ENCODE measurements at places on chromosomes 2 and 18. TPM values are rescaled to one million over a fixed set of nuclear protein-coding genes. Genes with fewer than 3 reads are reported as not detected.

- DNase-seq = no peak
These were observed 131.0 kb downstream of the FHOD3 start for GRCh38 chr18:36428431-36429029.

DNA sequence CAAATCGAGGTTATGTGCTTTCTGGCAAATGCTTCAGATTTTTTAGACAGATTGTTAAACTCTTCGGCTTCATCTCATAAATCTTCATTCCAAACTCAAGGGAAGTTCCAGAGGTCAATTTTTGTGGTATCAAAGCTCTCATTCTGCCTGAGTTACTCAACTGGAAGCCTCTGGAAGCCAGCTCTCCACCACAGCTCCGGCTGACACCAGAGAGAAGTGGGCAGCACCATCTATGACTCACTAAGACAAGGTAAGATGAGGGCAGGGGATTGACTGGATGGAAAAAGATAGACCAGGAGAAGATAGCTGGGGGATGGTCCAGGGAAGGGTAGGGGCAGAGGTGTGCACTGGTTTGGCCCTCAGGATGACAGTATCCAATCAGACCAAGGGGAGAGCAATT, 137.3 kb upstream of the HNRNPA3 start:
- no peak for DNase-seq

Gene GKN1
- not detected for total RNA-seq

DNA sequence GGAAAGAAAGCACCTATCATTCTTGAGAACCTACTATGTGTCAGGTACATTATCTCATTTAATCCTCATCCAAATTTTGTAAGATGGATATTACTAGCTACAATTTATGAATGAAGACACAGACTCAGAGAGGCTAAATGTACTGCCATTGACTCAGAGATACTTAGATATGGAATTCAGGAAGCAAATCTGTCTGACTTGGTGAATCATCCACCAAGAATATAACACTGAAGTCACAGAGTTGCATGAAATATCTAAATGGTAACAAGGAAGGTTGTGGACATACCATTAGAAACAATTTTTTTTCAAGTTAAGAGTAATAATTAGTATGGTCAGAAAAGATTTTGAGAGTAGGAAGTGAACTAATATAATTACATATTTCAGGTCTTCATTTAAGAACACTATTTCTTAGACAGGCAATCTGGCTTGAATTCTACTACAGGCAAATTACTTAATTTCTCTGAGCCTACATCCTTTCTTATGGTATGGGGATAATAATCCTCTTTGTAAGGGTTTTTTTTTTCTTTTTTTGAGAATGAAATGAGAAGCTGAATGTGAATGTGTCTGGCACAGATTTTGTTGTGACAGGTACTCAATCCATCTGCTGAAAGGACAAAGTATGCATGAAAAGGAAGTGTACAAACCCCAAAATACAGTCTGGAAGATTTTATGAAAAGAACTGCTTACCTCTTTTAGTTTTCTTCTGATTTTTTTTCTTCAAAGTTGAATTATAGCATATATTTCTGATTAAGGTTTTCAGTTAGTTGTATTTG, 14.8 kb upstream of the C2orf66 start:
- no peak for DNase-seq

- no peak for DNase-seq
These were observed 3.5 kb downstream of the MAP3K20 start for GRCh38 chr2:173079141-173079540.

- no peak for DNase-seq
These were observed 746.6 kb downstream of the CBLN2 start for GRCh38 chr18:71797554-71797953.

Gene PNO1
- 13.9 TPM for total RNA-seq

- DNase-seq = no peak
These were observed 9.0 kb downstream of the SCN2A start for GRCh38 chr2:165248238-165248637.

DNA sequence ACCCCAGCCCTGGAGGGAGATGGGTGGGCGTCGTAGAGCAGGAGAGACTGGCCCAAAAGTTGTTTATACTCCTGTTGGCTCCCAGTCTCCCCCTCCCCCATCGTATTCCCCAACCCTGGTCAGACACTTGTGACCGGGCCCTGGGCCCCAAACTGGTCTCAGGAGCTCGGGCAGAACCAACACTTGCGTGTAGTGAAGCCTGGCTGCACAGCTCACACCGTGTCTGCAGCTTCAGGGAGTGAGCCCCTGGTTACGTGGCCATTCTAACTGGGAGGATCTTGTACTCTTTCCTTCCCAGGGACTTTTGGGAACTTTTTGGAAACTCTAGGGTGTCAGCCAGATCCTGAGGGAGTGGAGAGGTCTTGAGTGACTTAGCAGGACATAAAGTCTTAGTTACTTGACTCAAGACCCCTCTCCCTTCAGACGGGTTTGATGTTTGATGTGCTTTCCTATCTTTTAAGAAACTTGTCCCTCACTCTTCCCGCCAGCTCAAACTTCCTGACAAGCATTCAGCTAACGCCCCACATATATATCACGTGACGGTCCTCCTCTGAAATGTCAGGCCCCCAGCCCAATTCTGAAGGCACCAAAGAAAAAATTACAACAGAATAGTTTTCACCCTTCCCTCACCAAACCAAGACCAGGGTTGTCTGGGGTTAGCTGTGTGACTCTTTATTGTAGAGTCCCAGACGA, 2.3 kb downstream of the PKDCC start:
- no peak for DNase-seq

GRCh38 chr2:26913606-26913998, 56.8 kb upstream of the MAPRE3 start:
- DNase-seq = no peak

Gene AMMECR1L
- total RNA-seq = 13.6 TPM

- no peak for DNase-seq
These were observed 7.6 kb downstream of the ZFP36L2 start for GRCh38 chr2:43218702-43219382.

DNA sequence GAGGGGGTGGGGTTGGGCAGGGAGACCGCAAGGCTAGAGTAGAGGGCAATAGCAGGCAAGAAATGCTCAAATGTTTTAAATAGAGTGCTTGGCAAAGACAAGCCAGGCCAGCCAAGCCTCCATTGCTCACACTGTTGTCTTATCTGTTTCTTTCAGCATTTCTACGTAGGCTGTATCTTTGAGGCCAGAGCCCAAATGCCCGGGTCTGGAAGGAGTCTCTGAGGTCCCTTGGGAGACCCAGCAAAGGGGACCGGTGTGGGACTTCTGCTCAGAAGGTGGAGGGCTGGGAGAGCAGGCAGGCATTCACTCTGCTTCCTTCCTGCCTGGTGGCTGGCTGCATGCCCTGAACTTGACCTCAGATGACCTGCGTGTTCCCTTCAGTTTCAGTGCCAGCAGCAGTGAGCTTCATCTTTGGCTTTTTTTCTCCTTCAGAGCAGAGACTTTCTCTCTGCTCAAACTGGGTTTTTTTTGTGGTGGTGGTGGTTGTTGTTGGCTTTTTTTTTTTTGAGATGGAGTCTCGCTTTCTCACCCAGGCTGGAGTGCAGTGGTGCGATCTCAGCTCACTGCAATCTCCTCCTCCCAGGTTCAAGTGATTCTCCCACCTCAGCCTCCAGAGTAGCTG, 13.7 kb upstream of the TET3 start:
- no peak for DNase-seq

Gene CAPN10
- total RNA-seq = 31.2 TPM

Gene ITGB6
- 58.3 TPM for total RNA-seq

GRCh38 chr2:136408795-136409194, 290.8 kb upstream of the CXCR4 start:
- DNase-seq = no peak

GRCh38 chr2:16713011-16713423, 47.4 kb upstream of the CYRIA start:
- DNase-seq = no peak

GRCh38 chr2:32375228-32375892, 18.5 kb downstream of the BIRC6 start:
- no peak for DNase-seq

Gene DYNAP
- total RNA-seq = not detected

DNA sequence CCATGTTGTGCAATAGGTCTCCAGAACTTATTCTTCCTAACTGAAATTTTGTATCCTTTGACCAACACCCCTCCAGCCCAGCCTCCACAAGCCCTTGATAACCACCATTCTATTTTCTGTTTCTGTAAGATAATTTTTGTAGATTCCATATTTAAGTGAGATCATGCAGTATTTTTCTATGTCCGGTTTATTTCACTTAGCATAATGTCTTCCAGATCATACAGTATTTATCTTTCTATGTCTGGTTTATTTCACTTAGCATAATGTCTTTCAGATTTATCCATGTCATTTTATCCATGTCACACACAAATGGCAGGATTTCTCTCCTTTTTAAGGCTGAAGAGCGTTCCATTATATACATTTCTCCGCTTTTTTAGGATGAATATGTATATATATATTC, 24.4 kb upstream of the ONECUT2 start:
- DNase-seq = no peak

Gene CRIM1
- total RNA-seq = 72.9 TPM

Gene GALNT13
- 2.0 TPM for total RNA-seq

GRCh38 chr2:64865073-64865830, 123.9 kb upstream of the SLC1A4 start:
- DNase-seq = peak; percentile 79

DNA sequence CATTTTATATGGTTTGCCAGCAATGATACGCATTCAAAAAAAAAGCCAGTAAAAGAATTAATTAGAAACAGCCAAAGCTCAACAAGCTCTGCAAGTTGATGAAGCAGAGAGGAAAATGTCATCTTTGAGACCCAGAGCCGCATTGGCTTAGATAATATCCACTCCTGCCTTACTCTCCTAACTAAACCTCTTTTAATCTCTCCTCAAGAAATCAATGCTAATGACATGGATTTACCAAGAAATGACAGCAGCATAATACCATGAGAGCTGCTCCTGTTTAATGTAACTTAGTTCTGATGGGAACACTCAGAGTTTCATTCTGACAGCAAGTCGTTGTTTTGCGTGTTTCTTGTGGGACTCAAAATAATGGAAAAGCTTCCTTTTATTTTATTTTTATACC, 1099.4 kb upstream of the PIK3C3 start:
- DNase-seq = no peak

GRCh38 chr2:42183775-42184174, 14.6 kb downstream of the EML4 start:
- DNase-seq = no peak

DNA sequence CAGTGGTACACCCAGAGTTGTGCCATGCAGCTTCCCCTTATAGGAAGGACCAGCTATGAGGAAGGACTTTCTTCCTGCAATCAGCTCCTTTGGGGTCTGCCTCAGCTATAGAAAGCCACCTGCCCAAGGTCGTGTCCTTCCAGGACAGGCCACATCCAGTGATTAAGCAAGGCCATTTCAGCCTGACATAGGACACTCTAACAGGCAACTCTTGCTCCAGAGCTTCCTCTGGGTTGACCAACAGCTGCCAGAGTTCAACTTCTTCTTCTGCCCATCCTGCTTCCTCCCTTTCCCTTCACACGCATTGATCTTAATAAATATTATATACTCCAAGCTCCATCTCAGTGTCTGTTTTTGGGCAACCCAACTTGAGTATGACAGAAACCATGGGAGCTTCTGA, 12.8 kb downstream of the LRP2 start:
- no peak for DNase-seq

Gene HOXD8
- 0.32 TPM for total RNA-seq

GRCh38 chr2:50647381-50647780, 384.6 kb downstream of the NRXN1 start:
- DNase-seq = no peak

DNA sequence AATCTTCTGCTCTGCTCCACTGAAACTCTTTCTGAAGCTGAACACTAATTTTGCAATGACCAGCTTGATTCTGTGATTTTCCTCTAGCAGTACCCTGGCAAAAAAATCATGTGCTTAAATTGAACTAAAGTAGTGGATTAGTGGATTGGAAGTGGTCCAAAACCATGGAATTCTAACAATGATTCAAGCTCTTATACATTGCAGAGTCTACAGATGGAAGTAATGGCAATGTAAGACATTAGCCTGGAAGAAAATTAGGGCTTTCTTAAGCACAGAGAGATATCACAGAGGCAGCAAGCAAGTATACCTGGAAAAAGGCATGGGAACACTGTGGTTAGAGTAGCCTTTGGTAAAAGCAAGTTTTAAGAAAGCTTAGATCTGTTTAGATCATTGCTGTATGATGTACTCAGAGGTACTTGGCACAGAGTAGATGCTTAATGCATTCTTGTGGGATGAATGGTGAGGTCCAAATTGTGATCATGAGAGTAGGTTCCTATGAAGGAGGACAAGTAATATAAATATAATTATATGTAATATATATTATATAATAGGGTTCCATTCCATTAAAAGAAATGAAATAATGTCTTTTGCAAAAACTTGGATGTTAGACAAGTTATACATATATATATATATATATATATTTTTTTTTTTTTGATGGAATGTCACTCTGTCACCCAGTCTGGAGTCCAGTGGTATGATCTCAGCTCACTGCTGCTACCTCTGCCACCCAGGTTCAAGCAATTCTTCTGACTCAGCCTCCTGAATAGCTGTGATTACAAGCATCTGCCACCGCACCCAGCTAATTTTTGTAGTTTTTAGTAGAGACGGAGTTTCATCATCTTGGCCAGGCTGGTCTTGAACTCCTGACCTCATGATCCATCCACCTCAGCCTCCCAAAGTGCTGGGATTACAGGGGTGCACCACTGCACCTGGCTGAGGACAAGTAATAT, 172.2 kb upstream of the SCN7A start:
- DNase-seq = no peak

- DNase-seq = no peak
These were observed 60.5 kb downstream of the PMAIP1 start for GRCh38 chr18:59960272-59960671.

GRCh38 chr18:7303316-7304060, 72.6 kb downstream of the LRRC30 start:
- DNase-seq = no peak

DNA sequence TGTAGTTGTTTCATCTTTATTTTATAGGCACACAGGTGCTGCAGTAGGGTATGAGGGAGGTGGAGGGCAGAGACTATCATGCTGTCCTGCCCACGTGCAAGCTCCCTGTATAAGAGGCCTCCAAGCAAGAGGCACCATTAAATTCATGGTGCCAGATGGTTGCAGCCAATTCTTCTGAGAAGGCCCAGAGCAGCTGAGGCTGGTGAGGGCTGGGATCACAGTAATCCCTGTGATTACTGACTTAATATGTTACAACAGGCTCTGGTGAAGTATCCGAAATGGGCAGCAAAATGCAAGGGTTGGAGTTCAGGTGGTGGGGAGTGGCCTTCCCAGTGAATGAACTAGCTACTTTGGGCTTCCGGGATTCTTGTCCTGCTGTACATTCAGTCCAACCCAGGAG, 191.9 kb upstream of the SMAD2 start:
- no peak for DNase-seq

All from left lung (tissue), 14 donors.